ENCODE measurements at places on chromosomes 6 and 20. TPM values are rescaled to one million over a fixed set of nuclear protein-coding genes. Genes with fewer than 3 reads are reported as not detected.

The CST4 gene
- not detected for total RNA-seq

- DNase-seq, result no peak
Observed at GRCh38 chr6:42805297-42805861, 23.5 kb downstream of the BICRAL start.

- DNase-seq, result no peak
Observed at GRCh38 chr20:47309394-47309793, 47.1 kb downstream of the ZMYND8 start.

The IBTK gene
- 105 TPM for total RNA-seq

GRCh38 chr6:9647071-9647445 lies 767.8 kb downstream of the TFAP2A start:
- no peak for DNase-seq

GRCh38 chr6:157163434-157164159 lies 159.7 kb downstream of the TMEM242 start:
- no peak for DNase-seq

The BPIFB4 gene
- total RNA-seq, result not detected

The CST7 gene
- 0.31 TPM for total RNA-seq

- no peak for DNase-seq
Observed at GRCh38 chr6:15170126-15170525, 75.7 kb upstream of the JARID2 start.

The RPN2 gene
- 105 TPM for total RNA-seq

The CRISP3 gene
- total RNA-seq, result 0.16 TPM

DNA sequence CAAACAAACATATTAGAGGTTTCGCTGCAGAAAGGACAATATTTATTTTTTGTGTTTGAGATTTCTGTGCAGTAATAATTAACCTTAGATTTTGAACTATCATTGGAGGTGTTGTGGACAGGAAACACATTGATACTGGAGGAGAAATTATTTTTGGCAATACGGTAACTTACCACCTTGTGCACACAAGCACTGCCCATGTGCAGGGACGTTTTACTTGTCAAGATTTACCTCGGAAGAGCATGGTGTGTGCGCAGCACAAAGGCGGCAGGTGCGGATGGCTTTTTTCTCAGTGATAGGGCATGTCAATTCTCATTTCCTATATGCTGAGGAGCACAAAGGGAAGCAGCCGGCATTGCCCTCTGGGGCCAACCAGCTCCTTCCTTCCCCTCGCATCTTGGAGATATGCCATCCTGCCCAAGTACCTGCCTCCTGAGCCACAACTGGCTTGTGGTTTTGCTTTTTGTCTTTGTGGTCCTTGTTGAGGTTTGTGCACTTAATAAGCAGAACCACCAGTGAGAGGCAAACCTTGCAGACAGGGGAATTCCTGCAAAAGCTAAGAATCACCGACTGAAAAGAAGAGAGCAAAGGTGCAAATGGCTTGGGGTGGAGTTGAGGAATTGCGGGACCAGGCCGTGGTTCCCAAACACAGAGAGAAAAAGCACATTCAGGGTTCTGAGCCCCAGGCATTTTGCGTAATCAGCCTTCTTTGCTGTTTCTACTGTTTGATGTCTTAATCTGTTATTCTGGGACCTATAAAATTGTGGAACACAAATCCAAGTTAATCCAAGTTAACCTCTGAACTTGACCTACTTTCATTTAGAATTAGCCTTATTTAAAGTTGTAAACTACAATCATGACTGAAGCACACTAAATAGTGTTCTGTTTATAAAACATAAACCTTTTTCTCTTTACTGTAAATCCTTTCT lies 21.9 kb downstream of the SAMD5 start:
- DNase-seq, result no peak
